T-helper 2 cell (primary cell): ENCODE measurements at places on chromosomes 1 and 21.

- no peak for DNase-seq
Observed at GRCh38 chr1:16717336-16718098, 22.8 kb upstream of the RNU1-4 start.

DNA sequence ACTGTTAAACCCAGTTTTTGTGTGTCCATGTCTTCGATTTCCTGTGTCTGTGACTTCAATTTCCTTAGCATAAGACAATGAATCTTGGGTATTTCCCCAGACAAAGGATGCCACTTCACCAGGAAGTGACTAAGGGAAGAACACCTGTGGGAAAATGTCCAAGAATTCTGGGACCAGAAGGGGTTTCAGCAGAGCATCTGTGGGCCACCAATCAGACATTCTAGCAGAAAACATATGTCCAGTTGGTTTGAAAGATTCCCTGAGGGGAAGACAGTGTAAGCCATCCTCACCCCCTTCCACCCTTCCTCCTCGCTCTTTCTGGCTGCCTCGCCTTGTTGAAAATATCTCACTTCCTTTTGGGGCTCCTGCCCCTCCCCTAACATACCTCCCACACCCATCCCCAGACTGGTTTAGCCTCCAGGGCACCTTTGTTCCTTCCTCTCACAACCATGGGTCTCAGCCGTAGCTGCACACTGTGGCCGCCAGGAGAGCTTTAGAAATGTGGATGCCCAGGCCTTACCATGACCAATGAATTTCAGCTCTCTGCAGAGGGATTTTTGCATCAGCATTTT, 25.5 kb upstream of the IFNAR1 start:
- DNase-seq = no peak

- DNase-seq = no peak
Observed at GRCh38 chr1:172935062-172935592, 115.6 kb downstream of the TNFSF18 start.

GRCh38 chr21:17548262-17548661, 35.4 kb downstream of the CXADR start:
- no peak for DNase-seq

DNA sequence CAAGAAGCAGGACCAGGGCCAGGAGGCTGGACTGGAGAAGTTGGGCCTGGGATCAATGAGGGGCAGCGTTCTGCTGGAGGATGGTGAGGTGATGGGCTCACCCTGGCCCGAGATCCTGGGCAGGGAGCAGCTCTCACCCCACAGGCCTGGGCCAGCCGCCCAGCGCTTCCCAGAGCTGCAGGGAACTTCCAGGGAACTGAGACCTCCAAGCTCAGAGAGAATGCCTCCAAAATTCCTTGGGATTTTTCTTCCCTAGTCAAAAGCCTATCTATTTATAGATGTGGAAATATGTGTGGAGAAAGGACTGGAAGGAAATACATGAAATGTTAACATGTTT, 121.2 kb downstream of the SPSB1 start:
- no peak for DNase-seq

DNA sequence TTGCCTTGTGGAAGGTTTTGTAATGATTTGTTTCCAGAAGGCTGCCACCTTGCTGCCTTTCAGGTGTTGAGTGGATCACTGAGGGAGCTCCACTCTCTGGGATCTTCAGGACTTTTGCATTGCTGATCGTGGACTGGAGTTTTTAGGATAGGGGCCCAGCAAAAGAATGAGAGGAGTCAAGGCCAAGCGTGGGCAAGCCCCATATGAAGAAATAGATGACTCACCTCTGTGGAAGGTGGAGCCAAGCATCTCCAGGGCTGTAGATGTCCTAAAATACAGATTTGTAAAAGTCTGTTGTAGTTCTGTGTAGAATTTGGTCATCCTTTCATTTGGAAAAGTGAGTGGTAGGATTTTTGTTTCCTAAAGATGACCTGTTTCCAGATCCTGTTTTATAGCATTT, 67.0 kb downstream of the ST3GAL3 start:
- no peak for DNase-seq

DNA sequence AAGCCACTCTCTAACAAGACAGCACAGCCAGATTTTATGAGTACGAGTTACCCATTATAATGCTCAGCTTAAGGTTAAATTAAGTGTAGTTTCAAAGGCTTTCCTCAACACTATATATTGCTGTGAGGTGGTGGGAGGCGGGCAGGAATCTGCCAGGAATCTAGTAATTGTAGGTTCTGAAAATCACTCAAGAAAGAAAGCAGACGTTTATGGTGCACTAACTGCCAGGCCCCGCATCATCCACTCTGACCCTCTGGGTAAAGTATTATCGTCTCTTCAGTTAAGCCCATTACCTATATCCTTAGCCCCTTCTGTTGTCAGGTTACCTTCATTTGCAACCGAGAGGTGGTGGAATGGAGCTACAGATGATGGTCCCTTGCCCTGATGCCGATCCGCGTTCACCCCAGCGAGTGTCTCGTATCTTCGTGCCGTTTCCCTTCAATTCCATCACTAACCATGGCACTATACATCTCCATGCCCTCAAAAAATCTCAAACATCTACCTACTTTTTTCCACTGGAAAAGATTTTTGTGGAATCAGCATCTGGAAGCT, 12.4 kb downstream of the HMGN1 start:
- no peak for DNase-seq
